ENCODE measurements at places on chromosomes 5 and 9.

DNA sequence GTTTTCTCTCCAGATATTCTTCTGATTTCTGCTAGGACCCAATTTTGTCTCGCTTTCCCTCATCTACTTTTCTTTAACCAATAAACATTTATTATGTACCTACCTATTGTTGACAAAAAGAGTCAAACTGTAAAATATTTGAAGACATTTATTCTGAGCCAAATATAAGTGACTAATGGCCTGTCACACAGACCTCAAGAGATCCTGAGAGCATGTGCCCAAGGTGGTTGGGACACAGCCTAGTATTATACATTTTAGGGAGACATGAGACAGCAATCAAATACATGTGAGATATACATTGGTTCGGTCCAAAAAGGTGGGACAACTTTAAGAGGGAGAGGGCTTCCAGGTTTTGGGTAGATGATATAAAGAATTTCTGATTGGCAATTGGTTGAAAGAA lies 191.8 kb downstream of the NXNL2 start:
- DNase-seq = no peak

DNA sequence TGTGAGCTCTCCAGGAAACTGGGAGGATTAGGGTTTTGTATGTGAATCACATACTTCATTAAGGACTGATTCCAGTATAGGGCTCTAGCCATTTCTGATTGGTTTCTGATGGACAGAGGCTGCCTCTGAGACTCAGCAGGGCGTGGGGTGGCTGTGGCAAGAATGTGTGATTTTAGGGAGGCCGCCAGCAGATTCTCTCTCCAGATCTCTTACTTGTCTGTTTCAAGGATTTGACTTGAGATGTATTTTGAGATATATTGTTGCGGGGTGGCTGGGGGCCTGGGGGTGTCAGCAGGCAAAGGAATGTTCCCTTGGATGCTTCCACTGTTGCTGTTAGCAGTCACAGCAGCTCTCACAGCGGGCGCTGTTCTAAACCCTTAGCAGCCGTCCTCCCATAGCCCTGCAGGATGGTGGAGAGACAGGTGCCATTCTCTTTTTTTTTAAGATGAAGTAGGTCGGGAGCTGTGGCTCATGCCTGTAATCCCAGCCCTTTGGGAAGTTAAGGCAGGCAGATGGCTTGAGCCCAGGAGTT lies 8.0 kb upstream of the HNRNPAB start:
- no peak for DNase-seq

GRCh38 chr5:164184158-164184557 lies 678.7 kb downstream of the MAT2B start:
- DNase-seq = no peak

DNA sequence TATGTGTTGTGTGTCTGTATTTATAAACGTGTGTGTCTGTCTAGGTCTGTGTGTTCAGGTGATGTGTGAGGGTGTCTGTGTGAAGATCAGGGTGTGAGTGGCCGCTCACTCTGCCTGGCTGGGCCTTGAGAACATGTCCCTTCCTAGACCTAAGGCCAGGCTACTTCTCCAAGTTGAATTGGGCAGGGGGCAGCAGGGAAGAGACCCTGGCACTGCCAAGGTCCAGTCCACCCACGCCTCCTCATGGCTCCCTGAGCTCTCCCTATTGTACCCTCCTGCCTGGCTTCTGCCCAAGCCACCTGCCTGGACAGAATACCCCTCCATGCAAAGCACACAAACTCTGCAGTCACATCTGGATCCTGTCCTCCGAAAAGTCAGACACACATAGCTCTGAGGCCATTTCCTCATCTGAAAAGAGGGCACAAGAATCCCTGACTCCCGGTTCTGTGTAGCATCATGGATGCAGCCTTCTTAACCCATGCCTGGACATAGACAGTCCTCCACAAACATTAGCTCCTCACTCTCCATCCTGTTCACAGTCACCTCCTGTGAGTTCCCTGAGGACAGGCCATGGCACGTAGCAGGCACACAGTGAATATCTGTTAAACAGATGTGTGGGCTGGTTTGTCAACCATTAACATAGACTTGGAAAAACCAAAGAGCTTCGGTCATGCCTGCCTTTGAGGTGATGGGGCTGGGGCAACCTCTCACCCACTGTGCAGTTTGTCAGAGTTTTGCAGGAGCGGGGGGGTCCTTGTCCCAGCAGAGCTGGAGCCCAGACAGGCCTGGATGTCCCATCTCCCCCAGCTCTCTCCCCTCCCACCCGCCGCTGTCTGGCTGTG lies 167.8 kb upstream of the MVB12B start:
- no peak for DNase-seq

DNA sequence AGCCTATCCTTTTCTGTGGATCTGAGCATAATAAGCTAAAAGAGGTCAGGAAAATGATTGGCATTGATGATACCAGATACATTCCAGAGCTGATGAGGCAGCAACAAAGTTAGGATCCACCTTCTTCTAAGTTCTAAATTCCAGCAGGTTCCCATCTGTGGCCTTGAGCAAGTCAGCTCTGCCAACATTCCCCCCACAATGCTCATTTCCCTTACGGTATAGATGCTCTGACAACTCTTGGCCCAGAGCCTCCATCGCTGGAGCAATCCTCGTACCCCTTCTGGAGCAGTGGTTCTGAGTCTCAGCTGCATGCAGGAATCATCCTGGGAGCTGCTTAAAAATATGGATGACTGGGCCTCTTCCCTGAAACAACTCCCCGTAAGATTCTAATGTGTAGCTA lies 78.1 kb downstream of the MED27 start:
- no peak for DNase-seq

- no peak for DNase-seq
These were observed 2.3 kb downstream of the IL4 start for GRCh38 chr5:132675936-132676689.

DNA sequence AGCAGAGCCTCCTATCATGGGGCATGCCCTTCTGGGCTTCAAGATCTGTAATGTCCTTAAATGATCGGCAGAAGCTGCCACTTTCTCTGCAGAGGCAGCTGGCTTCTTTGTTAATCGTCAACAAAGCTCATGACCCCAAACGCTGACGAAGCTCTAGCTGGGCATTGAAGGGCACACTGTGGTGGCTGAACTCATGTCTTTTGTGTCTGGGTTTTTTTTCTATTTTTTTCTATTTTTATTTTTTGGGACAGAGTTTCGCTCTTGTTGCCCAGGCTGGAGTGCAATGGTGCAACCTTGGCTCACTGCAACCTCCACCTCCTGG lies 65.2 kb upstream of the ASS1 start:
- no peak for DNase-seq

DNA sequence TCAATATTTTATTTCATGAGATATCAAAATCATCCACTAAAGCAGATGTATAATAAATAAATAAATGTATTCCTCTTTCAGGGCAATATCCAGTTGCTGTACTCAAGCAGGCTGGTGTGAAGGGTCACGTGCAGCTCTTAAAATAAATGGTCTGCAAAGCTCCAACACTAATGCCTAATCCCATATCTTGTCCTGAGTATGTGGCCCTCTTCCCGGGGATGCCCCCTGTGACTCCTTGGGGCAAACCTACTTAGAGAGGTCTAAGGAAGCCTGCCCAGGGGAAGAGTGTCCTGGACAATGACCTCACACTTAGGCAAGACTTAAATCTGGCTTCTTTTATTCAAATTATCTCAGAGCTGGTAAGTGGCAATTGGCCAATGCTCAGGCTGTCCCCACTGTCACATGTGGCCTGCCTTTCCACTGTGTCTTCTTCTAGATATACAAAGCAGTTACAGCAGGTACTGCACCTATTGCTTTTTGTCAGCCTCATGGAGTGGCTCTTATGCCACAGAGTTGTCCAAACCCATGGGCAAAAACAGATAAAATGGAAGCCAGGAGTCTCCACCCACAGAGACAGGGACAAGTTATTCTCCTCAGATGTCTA lies 55.3 kb downstream of the SEMA5A start:
- DNase-seq = no peak

DNA sequence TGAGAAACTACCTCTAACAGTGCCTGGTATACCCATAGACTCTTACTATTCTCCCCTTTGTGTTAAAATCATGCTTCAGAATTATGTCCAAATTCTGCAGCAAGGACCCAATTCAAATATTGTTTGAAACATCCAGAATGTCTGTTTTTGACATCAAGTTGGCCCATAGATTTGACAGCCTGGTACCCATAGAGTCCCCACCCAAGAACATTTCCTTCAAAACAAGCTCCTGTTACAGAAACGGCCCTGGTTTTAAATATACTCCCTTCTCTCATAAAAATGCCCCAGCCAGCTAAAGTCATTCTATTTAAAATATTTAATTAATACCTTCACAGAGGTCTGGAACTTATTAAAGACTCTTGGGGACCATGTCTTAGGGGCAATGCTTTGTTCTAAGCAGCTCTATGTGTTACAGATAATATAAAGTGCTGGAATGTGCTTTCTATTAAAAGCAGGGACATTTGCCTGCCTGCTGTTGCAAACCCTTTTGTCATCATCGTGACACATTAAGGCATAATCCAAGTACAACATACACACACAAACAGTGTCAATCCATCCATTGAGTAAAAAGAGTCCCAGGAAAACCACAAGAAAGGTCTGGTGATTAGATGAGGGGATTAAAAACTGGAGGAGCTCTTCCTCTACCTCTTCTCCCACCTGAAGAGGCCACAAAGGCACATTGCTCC lies 321.7 kb downstream of the MLLT3 start:
- no peak for DNase-seq

GRCh38 chr5:1312993-1313833 lies 18.3 kb upstream of the TERT start:
- DNase-seq = peak; percentile 29

- DNase-seq = no peak
These were observed 78.8 kb downstream of the GADD45G start for GRCh38 chr9:89683626-89684025.

DNA sequence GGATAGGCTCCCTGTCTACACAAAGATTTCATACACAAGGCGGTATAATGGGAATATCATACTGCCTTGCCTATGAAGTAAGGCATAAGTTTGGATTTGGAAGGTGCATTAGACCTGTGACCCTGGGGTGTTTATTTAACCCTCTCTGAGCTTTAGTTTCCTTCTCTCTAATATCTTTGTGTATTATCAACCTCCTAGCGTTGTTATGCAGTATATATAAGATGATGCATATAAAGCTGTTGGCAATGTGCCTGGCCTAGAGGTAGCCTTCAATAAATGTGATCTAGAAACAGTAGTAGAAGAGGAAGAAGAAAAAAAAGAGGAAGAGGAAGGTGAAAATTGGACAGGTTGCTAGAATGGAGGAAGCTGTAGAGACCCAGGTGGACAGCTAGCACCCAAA lies 311.6 kb upstream of the CLINT1 start:
- no peak for DNase-seq

DNA sequence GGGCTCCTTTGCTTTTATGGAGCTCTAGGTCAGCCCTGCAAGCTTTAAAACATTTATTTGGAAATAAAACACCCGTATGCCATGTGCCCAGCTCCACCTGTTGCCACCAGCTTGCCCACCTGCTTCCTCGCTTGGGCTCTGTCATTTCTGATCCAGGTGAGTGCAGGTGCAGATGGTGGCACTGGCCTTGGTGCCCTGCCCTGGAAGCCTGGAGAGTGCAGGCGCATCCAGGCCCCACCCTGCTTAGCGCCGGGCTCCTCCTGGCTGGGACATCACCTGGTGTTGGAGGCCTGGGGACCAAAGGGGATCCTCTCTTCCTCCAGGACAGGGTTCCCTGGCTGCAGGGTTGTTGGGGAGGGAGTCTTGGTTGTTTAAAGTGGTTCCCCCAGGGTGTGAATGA lies 35.8 kb downstream of the WNK2 start:
- no peak for DNase-seq

DNA sequence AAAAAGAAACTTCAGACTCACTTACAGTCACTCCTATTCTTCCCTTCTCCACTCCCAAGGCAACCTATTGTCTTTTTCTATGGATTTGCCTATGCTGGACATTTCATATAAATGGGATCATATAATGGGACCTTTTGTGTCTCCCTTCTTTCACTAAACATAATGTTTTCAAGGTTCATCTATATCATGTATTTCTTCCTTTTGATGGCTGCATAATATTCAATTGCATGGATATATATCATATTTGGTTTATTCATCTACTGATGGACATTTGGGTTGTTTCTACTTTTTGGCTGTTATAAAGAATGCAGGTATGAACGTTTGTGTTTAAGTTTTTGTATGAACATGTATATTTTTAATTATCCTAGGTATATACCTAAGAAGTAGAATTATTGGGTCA lies 30.6 kb downstream of the ANKHD1 start:
- no peak for DNase-seq

DNA sequence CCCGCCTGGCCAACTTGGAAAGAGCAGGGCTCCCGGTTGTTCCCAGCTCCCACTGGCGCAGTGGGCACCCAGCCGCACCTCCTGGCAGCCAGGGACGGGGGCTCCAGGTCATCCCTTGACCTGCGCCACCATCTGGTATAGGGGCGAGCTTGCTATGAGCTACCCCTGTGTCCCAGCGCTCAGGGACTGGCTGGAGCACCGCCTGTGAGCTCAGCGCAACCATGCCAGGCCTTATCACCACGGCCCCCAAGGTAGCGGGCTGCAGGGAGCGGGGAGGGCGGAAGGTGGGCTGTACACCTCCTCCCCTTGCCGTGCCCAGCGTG lies 15.4 kb upstream of the RASA1 start:
- no peak for DNase-seq

DNA sequence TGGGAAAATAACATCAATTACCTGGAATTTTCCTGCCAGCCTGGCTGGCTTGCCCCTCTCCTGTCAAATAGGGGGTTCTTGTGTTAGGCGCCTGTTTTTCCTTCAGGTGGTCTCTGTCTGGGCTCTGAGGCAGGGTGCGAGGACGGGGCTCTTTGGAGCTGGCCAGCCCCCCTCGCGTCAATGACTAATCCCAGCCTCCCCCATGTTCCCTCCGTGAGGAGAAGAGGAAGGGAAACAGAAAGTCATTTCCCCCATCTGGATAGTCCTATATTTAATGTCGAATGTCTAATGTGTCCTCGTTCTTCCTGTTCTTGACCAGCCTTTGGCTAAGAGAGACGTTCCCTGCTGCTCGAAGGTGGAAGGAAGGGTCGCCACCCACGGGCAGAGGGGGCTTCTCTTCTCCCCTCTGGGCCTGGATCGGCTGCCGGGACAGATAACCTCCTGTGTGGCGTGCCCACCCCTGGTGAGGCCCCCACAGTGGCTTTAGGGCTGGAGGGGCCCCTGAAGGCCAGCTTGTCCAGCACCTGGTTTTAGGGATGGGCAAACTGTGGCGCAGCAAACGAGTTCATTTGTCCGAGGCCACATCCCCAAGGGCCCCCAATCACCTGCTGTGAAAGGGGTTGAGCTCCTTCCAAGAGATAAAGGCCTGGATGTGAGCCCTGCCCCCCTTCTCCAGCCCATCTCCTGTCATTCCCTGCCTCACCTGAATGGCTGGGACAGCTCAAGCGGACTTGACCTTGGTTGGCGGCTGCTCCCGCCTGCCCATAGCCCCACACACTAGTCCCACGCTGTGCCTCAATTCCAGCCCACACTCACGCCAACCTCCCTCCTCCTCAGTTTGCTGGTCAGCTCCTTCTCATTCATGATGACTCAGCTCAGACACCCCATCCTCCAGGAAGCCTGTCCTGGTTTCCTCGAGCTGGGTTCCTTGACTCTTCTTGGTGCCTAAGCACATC lies 35.9 kb upstream of the UNC5A start:
- no peak for DNase-seq

Measured in activated naive CD4-positive, alpha-beta T cell treated with Interleukin-2 at 50 U/mL for 16 hours (primary cell).